H9 (cell line): ENCODE measurements at places on chromosomes 6 and 20. TPM values are rescaled to one million over a fixed set of nuclear protein-coding genes. Genes with fewer than 3 reads are reported as not detected.
A peak's percentile ranks its signal among the peaks of the same experiment; 100 is the strongest.

The ERVFRD-1 gene
- total RNA-seq = not detected in 2 replicates

The VWA7 gene
- total RNA-seq = 2.5 TPM in 2 replicates

DNA sequence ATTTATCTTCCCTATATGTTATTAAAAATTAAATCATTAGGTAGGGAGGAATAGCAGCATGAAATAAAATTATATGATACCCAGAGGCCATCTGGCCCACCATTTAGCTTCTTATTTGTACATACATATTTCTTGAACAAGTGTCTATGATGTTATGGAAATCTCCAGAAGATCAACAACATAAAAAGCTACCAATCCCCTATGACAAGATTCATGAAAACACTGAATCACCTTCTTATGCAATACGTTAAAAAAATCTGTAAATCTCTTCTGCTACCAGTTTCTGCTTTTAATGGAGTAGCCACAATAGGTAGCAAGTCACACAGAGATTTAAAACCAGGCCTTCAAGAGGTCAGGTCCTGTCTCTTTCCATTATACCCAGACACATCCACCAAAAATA, 125.8 kb upstream of the ENPP5 start:
- no peak overlapping the region for H3K27ac ChIP-seq
- no peaks in the 10 kb centered on the region for H3K36me3 ChIP-seq
- H3K4me3 ChIP-seq = no peak overlapping the region
- DNase-seq = no peak
- peaks cover 5% of the 10 kb centered on the region; the same call in 1 of the 2 replicates for H3K4me1 ChIP-seq

DNA sequence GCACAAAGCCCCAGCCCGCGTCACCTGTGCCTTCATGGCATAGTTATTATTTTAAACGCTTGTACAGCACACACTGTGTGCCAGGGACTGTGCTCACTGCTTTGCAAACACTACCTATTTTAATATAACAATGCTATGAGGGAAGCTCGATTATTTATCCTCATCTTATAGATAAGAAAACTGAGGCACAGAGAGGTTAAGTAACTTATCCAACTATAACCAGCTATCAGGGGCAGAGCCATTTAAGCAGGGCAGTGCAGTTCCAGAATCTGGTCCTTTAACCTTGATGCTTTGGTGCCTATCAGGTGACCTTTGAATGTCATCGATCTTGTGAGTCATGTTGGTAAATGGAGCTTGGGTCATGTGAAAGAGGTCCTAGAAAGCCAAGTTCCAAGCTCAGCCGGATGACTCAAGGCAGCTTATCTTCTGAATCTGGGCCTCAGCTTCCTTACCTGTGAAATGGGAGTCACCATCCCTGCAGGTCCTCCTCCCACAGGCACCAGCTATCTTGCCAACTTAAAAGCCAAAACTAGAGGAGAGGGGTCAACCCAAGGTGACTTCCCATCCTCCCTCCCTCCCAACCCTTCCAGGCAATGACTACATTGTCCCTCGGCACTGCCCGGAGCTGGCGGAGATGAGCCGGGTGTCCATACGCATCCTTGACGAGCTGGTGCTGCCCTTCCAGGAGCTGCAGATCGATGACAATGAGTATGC, 56.4 kb upstream of the TTPAL start:
- H3K4me1 ChIP-seq = no peaks in the 10 kb centered on the region
- no peaks in the 10 kb centered on the region for H3K36me3 ChIP-seq
- H3K4me3 ChIP-seq = no peak overlapping the region
- no peak overlapping the region for H3K27ac ChIP-seq

- no peaks in the 10 kb centered on the region for H3K36me3 ChIP-seq
- DNase-seq = no peak
- H3K27ac ChIP-seq = no peak overlapping the region
- no peak overlapping the region for H3K4me3 ChIP-seq
- H3K4me1 ChIP-seq = no peaks in the 10 kb centered on the region
- H3K27me3 ChIP-seq = no peaks in the 10 kb centered on the region; the same call in 1 of the 2 replicates
These were observed 3.2 kb downstream of the PNPLA1 start for GRCh38 chr6:36273067-36273466.

GRCh38 chr6:37126493-37126958, 43.4 kb upstream of the PIM1 start:
- H3K36me3 ChIP-seq = peaks cover 18% of the 10 kb centered on the region
- H3K27me3 ChIP-seq = no peaks in the 10 kb centered on the region
- peaks cover 11% of the 10 kb centered on the region for H3K4me1 ChIP-seq
- peak overlapping the region; percentile 76 for H3K4me3 ChIP-seq

- no peak overlapping the region for H3K4me3 ChIP-seq
- H3K27ac ChIP-seq = no peak overlapping the region
- H3K27me3 ChIP-seq = no peaks in the 10 kb centered on the region
- DNase-seq = peak; percentile 61
These were observed 7.5 kb upstream of the RBM38 start for GRCh38 chr20:57383447-57384347.
